SJSA1 (cell line): ENCODE measurements at places on chromosomes 7 and 10. TPM values are rescaled to one million over a fixed set of nuclear protein-coding genes. Genes with fewer than 3 reads are reported as not detected.
A peak's percentile ranks its signal among the peaks of the same experiment; 100 is the strongest.

Gene RSPH10B
- not detected in 2 replicates for total RNA-seq

Gene ATRNL1
- total RNA-seq, result 32.1 and 36.2 TPM in 2 replicates

Gene OGDHL
- total RNA-seq, result not detected in 2 replicates

Gene CDH23
- 0.16 and 0.37 TPM in 2 replicates for total RNA-seq

Gene ABCF2
- total RNA-seq, result 52.0 and 72.6 TPM in 2 replicates

DNA sequence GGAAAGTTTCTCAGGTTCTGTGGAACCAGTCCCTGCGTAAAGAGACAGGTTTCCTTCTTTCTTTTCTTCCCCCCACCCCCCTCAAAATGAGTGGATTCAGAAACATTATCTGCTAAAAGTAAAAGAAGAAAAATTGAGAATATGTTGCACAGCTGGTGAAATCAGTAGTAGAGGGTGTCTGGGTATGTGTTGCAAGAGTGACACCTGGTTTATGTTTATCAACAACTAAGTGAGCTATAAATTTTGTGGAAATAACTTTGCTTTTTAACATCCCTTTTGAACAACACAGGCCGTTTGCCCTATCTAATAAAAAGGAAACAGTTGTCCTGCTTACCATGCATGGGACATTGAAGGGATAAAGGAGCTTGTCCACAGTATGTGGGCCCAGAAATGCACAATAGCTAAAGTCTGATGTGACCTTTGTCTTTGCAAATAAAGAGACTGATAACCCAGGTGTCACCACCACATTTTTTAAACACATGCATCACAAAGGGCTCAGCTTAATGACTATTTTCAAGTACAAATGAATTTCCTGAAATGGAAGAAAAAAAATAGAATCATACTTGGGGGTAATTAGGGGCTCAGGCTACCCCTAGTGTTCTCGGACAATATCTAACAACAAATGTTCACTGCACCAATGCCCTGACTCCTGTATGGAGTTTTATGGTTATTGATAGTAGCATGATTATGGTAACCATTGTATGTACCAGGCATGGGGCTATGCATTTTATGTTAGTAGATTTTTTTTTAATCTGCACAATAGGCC is 221.7 kb upstream of the TCF7L2 start:
- no peaks in the 10 kb centered on the region for H3K36me3 ChIP-seq
- no peak overlapping the region for H3K4me3 ChIP-seq
- DNase-seq, result no peak
- H3K4me1 ChIP-seq, result peaks cover 15% of the 10 kb centered on the region
- no peak overlapping the region for H3K27ac ChIP-seq
- no peaks in the 10 kb centered on the region for H3K27me3 ChIP-seq

DNA sequence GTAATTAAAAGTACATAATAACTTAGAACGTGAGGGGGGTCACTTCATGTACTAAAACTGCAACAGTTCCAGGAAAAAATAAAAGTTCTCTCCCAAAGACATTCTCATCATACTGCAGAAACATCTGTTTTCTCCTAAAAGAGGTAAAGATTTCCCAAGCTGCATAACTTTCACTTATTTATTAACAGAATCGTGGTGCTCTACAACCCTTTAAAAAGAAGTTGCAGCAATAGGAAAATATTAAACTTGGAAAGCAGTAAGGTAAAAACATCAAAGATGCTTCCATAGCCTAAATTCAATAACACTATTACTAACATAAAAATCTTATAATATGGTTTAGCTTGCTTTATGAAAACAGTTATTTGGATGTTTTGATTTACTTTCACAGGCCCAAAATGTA is 23.3 kb downstream of the ZFAND4 start:
- no peaks in the 10 kb centered on the region for H3K27me3 ChIP-seq
- no peak overlapping the region for H3K4me3 ChIP-seq
- H3K4me1 ChIP-seq, result no peaks in the 10 kb centered on the region

DNA sequence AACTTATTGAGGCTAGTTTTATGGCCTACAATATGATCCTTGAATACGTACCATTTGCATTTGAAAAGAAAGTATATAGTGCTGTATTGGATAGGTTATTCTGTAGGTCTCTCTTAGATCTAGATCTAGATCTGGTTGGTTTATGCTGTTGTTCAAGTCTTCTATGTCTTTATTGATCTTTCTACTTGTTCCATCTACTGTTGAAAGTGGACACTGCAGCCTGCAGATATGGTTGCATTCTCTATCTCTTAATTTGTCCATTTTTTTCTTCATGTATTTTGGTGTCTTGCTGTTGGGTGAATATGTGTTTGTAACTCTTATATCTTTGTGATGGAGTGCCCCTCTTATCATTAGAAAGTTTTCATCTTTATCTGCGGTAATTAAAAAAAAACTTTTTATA is 139.4 kb upstream of the PCDH15 start:
- H3K4me3 ChIP-seq, result no peak overlapping the region
- H3K4me1 ChIP-seq, result no peaks in the 10 kb centered on the region
- no peak overlapping the region for H3K27ac ChIP-seq
- no peaks in the 10 kb centered on the region for H3K27me3 ChIP-seq
- no peaks in the 10 kb centered on the region for H3K36me3 ChIP-seq

DNA sequence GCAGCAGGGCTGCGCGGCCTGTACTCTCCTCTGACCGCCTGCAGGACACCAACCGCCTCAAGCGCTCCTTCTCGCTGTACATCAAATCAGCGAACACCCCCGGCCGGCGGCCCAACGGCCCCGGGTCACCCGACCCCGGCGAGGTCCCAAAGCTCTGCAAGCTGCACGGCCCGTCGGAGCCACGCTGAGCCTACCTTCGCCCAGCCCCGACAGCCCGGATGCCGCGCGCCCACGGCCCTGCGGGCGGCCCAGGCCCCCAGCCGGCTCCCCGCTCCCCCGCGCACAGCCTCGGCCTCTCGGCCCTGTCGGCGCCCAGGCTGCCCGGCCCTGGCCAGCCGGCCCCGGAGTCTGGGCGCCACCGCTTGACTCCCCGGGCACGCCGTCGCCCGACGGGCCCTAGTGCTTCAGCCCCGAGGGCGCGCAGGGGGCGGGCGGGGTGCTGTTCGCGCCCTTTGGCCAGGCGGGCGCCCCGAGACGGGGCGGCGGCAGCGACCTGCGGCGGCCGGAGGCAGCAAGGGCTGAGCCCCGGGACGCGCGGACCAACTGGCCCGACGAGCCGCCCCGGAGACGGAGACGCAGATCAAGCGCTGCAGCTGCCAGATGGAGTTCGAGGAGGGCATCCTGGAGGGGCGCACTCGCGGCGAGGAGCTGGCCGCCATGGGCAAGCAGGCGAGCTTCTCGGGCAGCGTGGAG is 11.1 kb upstream of the SEC24C start:
- no peak overlapping the region for H3K4me3 ChIP-seq
- peak; percentile 42 for DNase-seq
- H3K36me3 ChIP-seq, result peaks cover 12% of the 10 kb centered on the region
- no peak overlapping the region for H3K27ac ChIP-seq

GRCh38 chr10:102111276-102111675 is 8.9 kb downstream of the LDB1 start:
- no peaks in the 10 kb centered on the region for H3K27me3 ChIP-seq
- H3K36me3 ChIP-seq, result peaks cover 54% of the 10 kb centered on the region
- H3K4me1 ChIP-seq, result peaks cover 36% of the 10 kb centered on the region
- H3K27ac ChIP-seq, result no peak overlapping the region
- DNase-seq, result no peak
- no peak overlapping the region for H3K4me3 ChIP-seq

GRCh38 chr7:138865843-138866242 is 67.8 kb upstream of the ATP6V0A4 start:
- H3K27ac ChIP-seq, result no peak overlapping the region
- no peak for DNase-seq
- no peaks in the 10 kb centered on the region for H3K4me1 ChIP-seq
- no peaks in the 10 kb centered on the region for H3K36me3 ChIP-seq

- H3K36me3 ChIP-seq, result no peaks in the 10 kb centered on the region
- no peak overlapping the region for H3K27ac ChIP-seq
- H3K4me1 ChIP-seq, result no peaks in the 10 kb centered on the region
- no peak overlapping the region for H3K4me3 ChIP-seq
- H3K27me3 ChIP-seq, result no peaks in the 10 kb centered on the region
These were observed 216.7 kb upstream of the RNF32 start for GRCh38 chr7:156423876-156424275.

- H3K4me1 ChIP-seq, result no peaks in the 10 kb centered on the region
- no peak overlapping the region for H3K4me3 ChIP-seq
- H3K36me3 ChIP-seq, result peaks cover 61% of the 10 kb centered on the region
- no peak for DNase-seq
- H3K27ac ChIP-seq, result no peak overlapping the region
- H3K27me3 ChIP-seq, result no peaks in the 10 kb centered on the region
These were observed 7.4 kb downstream of the IDI1 start for GRCh38 chr10:1041514-1041913.

DNA sequence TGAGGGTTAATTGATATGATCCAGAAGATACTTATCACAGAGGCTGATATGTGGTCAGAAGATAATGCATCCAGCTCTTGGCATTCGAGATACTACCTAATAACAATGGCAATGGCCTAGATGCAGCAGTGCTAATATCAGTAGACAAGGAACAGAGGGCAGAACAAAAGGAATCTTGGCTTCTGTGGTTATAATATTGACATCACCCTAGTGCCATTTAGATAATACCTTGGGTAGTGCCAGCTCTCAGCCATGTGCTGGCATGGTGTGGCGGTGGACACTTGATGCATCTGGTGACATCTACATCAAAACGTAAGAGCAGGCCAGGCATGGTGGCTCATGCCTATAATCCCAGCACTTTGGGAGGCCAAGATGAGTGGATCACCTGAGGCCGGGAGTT is 101.8 kb downstream of the CALN1 start:
- no peaks in the 10 kb centered on the region for H3K36me3 ChIP-seq
- no peaks in the 10 kb centered on the region for H3K4me1 ChIP-seq
- H3K27me3 ChIP-seq, result no peaks in the 10 kb centered on the region
- no peak overlapping the region for H3K27ac ChIP-seq
